ENCODE measurements at places on chromosomes 2 and 18.

- DNase-seq = no peak
Measured at GRCh38 chr18:57627488-57627887, 5.9 kb upstream of the NARS1 start.

- DNase-seq = no peak
Measured at GRCh38 chr2:60614319-60614718, 60.9 kb upstream of the BCL11A start.

DNA sequence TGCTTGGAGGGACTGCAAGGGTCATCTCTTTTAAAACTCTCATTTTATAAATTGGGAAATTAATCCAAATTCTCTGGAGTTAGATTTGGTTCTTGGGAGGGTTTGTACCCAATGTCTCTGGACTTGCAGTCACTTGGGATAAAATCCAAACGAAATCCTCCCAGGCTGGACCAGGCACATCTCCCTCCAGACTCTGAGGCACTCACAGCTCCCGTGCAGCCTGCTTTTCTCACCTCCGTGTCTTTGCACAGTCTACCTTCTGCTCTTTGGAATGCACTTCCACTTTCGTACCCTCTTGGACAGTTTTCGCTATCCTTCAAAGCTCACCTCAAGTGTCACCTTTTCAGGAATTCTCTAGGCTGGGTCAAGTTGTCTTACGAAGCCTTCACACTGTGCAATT lies 166.3 kb downstream of the MYCN start:
- no peak for DNase-seq

- DNase-seq = no peak
Measured at GRCh38 chr18:79862562-79862961, 64.8 kb downstream of the KCNG2 start.

GRCh38 chr18:11689669-11690565 lies 853 bp downstream of the GNAL start:
- DNase-seq = no peak

GRCh38 chr2:2739231-2739795 lies 408.2 kb upstream of the MYT1L start:
- no peak for DNase-seq

DNA sequence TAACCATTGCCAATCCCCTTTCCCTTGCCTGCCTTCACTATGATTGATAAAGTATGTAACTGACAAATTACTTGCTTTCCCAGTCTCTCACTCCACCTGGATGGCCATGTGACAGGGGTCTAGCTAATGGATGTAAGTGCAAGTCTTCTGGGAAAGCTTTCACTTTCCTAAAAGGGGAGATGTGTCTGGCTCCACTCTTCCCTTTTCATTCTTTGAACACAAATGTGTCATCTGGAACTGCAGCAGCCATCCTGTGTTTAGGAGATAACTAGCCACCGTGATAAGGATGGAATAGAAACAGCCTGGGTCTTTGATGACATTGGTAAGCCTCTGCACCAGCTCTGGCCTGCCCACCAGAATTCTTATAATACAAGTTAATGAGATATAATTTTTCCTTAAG lies 38.2 kb downstream of the SNRPD1 start:
- DNase-seq = no peak

GRCh38 chr18:51330148-51330547 lies 132.7 kb upstream of the MEX3C start:
- no peak for DNase-seq

DNA sequence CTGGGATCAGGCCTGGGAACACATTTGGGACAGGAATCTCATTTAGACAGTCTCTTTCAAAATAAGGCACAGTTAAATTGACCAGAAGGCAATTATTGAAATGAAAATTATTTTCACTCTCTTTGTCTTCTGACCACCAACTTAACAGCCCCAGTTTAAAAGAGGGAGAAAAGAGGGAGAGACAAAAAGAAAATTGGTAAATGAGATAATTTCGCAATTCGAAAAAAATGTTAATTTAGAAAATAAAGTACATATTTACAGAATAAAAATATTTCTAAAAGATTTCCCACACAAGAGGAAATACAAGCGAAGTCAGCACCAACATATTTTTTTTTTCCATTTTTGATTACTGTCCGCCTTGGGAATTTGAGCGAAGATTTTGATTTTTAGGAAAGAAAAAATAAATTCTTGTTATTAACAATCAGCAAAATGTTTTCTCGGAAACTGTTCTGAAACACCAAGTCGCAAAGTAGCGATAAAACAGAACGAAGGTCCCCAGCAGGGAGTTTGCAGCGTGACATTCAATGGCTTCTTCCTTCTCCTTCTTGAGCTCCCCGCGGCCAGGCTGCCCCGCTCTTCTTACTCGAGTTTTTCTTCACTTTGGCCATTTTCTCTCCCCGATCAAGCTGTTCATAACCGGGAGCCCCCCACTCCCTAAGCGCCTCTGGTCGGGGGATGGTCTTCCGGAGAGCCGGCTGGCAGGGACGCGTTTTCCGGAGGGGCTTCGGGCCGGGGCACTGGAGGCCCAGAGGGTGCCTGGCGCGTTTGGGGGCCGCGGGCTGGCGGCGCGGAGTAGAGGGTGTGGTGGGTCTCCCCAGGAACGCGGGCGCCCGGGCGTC lies 5.0 kb downstream of the SP9 start:
- no peak for DNase-seq

DNA sequence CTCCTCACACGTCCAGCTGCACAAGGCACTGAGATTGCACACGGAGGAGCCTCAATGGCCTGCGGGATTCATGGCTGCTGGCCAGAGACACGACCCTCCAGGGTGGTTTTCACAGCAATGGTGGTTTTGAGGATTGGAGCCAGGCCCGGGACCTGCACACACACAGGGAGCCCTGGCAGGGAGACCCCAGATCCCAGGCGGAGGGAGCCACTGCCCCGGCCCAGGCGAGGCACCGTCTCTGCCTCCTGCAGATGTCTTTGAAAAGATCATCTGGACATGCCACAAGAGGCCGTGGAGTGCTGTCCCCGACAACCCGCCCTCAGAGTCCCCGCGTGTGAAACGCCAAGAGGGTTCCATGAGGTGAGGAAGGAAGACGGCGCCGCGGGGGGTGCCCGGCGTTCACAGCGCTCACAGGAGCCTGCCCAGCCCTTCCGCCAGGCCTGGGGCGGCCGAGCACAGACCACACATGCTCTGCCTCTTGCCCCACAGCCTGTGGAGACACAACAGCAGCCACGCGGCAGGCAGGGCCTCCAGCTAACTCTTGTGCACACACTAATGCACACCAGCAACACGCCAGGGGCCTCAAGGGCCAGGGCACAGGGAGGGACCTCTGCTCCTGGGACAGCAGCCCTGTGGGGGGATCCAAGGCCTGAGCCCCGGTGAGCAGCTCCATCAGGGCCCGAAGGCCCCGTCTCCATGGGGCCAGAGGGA lies 72.8 kb upstream of the CTDP1 start:
- no peak for DNase-seq

DNA sequence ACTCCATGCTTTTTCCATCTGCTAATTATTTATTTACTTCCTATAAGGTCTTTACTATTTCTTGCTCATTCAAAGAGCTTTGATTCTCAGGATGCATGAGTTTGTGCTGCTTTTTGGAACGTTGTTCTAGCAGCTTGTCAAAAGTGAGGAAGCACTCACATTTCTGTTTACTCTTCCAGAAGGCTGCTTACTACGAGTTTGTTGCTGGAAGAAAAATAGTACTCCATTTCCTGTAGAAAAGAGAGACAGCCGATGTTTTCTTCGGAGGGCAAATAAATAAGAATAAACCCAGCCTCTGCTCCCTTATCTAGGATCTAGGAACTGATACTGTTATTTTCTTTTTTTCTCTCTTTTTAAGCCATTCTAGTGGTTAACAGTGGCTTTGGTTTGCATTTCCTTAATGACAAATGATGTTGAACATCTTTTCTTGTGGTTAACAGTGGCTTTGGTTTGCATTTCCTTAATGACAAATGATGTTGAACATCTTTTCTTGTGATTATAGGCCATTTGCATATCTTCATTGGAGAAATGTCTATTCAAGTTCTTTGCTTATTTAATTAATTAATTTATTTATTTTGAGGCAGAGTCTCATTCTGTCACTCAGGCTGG lies 20.5 kb downstream of the CYP27A1 start:
- DNase-seq = no peak

DNA sequence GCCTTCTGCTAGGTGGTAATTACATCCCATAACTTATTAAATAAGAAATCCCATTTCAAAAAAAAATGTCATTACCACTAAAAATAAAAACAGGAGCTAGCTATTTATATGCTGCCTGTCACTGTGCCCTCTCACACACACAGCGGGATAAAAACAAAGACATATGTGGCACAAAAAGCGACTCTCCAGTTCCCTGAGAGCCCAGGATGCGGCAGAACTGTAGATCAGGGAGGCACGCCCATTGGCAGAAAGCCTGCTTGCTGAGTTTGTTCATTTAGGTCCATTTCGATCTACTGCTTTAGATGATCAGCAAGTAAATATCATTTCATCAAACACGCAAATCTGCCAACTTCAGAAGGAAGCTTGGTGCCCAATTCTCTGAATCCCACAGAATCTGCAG lies 124.4 kb downstream of the TMEM163 start:
- DNase-seq = no peak

- DNase-seq = no peak
Measured at GRCh38 chr18:25039781-25040180, 312.2 kb downstream of the ZNF521 start.

GRCh38 chr18:5068851-5069250 lies 128.2 kb downstream of the AKAIN1 start:
- no peak for DNase-seq

GRCh38 chr18:45741056-45741455 lies 17.1 kb downstream of the SLC14A1 start:
- no peak for DNase-seq

GRCh38 chr18:58316396-58317342 lies 272.6 kb downstream of the NEDD4L start:
- no peak for DNase-seq

DNA sequence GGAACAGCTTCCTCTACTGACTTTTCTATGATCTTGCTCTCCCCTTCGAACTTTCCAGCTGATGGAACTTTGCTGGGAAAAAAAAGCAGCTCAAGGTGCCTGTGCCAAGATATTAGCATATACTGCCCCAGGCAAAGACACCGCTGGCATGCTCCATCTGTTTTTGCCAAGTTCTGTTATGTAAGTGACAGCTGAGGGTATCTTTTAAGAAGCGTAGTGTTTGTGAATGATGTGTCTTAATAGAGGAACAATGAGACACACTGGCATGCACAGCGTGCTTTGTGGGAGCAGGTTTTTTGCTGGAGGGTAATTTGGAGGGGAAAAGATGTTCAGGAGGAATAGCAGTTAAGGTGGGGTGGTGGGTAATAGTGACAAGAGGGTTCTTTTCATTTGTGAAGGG lies 47.8 kb downstream of the SLC4A3 start:
- DNase-seq = no peak

DNA sequence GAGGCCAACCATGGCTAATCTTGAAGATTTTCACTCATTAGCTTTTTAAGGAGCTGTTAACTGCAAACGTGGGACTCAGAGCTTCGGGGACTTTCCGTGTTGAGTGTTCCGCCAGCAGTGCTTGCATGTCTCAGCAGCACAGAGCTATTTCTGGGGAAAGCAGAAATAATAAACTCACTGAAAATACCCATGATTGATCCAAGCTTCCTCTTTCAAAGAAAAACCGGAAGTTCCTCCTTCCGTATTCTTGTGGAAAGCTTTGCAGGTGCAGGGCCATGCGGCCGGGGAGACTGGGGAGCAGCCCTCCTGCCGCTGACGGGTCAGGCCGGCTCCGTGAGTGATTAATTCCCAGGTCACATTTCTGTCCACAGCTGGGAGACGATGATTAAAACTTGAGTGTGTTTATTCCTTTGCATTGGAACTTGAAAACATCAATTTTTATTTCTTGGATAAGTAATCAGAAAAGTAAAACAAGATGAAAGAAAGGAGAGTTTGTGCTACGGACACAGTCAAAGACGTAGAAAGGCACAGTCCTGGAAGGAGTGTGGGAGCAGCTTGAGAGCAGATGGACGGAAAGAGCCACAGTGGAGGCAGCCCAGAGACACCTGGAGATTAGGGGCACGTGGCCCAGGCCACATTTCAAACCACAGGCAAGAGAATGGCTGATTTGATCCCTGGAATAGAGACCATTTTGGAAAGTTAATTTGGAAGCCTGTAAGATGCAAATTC lies 54.2 kb upstream of the CTDP1 start:
- DNase-seq = no peak

DNA sequence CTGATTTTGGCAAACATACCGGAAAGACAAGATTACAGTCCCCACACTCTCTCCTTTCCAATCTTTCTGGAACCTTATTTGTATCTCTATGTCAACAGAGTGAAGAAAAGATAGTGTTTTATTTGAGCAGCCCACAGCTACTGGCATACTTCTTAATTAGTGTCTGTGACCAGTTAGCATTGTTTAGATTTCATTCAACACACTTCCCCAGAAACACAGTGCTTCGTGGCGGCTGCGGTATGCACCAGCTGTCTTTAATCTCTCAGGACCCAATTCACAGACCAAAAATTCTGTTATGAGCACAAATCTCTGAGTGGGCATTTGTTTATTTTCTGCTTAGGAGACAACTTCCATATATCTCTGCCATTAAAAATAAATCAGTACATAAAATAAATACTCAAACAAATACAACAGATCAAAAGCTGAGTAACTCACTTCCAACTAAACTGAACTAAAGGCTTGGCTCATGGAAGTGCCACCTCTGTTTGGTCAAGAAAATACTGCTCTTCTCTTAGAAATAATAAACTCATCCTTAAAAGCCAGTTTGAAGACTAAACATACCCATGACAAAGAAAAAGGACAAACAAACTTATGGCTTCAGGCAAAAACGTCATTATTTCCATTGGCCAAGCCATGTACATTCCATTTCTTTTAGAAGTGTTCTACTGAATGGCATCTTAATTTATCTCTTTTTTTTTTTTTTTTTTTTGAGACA lies 392.4 kb downstream of the TXNL1 start:
- DNase-seq = no peak

- DNase-seq = no peak
Measured at GRCh38 chr2:112959109-112959812, 18.5 kb upstream of the IL36G start.

DNA sequence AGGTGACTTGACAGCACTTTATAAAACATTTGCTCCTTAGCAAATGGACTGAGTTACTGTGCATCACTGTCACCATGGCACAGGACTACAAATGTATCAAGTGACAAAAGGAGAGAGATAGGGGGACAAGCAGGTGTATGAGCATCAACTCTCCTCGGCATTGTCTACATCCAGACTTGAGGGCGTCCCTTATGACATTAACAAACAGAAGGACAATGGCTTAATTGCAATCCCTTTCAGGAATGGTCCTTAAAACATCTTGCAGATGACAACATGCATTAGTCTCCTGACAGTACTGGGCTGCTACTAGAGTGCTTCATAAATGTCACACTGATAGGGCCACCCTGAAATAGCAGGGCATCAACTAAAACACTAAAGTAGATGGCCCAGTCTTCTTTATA lies 198.8 kb downstream of the PDE1A start:
- no peak for DNase-seq

GRCh38 chr2:222998459-222998858 lies 53.5 kb upstream of the KCNE4 start:
- no peak for DNase-seq
